Activated CD8-positive, alpha-beta memory T cell treated with anti-CD3 and anti-CD28 coated beads for 48 hours (primary cell): ENCODE measurements at places on chromosomes 7 and 10.

DNA sequence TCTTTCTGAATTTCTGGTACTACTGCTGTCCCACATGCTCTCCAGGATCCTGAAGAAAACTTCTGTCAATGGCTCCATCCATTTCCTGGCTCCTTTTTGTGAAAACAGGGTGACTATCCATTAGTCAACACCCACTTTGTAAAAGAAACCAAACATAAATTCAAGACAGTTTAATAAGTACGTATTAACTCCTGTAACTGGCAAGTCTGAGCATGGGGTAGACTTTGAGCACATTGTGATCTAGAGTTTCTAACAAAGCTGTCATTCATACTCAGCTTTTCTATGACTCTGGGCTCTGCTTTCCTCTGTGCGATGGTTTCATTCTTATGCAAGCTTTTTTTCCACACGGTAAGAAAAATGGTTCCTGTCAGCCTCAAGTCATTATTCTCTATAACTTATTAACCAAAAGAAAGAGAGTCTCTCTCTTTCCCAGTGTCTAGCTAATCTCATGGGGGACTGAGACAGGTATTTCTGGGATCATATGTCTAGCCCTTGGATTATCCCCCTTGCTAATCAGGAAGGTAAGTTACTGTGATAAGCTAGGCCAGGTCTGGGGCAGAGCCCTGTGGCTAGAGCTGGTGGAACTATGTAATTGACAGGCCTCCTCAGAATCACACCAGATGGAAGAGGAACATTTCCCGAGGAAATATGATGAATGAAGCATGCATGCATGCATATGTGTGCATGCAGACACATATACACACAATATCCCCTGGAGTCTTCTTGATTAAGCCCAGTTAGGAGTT lies 98.5 kb downstream of the GNAI1 start:
- DNase-seq, result no peak

GRCh38 chr7:35252612-35253459 lies 1.1 kb downstream of the TBX20 start:
- DNase-seq, result no peak

DNA sequence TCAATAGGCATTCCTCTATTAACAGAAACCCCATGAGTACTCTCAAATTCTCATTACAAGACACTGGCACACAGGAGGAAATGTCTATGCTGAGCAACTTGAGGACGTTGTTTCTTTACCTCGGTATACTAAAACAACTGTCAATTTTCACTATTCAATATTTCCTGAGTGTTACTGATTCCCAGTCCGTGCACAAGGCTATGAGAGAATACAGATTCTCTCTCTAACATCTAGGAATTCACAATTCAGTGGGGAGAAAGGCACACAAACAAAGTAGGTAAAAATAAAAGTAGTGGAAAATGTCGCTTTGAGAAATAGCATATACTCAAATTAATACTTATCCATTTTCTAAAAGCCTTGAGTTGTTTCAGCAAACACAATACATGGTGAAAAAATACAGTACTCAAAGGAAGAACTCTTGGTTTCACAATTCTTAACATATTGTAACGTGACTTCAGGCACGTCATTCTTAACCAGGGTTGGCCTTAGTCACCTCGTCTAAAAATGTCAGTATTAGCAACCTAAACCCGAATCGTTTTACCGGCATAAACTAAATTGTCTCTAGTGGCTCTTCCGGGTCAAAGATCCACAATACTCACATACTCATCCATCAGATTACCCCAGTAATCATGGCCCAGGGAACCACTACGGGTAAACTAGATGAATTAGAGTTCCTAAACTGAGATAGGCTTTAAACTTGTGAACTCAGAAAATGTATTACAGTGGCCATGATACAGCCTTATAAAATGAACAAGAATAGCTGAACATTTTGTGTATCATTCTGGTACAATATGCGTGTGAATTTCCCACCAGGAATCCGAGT lies 1.5 kb downstream of the IPMK start:
- no peak for DNase-seq

DNA sequence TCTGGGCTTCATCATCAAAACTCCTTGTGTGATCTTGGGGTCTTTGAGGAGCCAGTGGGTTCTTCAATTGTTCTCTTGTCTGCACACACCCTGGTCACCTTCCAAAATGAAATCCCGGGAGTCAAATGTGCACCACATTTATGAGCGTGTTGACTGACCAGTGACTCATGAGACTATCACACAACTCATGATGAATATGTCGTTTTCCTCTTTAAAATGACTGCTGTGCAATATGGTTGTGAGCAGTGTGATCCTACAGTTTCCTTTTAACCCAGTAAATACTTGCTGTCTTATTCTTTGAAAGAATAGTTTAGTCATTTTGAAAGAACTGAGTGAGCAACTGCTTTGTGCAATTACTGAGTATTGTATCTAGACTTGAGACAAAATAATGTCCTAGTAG lies 149.2 kb downstream of the DYNC1I1 start:
- DNase-seq, result no peak

DNA sequence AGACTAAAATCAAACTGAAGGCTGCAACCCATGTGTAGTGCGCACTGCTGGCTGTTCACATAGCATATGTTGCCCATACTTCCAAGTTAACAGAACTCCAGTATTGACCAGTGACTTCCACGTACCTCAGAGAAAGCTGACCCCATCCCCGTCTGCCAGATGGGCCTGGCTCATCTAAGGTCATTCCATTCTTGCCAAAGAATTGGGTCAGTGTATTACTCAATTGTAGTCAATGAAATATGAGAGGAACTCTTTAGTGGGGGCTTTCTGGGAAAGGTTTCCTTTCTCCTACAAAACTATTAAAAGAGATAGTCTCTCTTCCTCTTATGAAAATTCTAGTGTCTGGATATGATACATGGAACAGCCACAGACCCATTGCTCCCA lies 238.6 kb downstream of the COBL start:
- no peak for DNase-seq

GRCh38 chr10:10961072-10961471 lies 56.6 kb upstream of the CELF2 start:
- DNase-seq, result no peak

DNA sequence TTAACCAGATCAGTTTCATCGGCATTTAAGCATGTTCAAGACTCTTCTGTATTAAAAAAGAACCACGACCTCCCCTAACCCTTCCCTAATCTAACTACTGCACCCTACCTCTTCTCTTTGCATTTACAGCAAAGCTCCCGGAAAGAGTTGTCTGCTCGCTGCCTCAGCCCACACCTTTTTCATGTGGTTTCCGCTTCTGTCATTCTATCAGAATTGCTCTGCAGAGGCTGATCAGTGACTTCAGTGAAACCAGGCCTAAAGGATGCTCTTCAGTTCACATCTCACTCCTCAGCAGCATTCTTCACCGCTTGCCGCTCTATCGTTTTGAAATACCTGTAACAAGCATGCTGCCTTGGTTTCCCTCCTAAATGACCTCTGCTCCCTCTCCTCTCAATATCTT lies 160.9 kb downstream of the SDK1 start:
- DNase-seq, result no peak

DNA sequence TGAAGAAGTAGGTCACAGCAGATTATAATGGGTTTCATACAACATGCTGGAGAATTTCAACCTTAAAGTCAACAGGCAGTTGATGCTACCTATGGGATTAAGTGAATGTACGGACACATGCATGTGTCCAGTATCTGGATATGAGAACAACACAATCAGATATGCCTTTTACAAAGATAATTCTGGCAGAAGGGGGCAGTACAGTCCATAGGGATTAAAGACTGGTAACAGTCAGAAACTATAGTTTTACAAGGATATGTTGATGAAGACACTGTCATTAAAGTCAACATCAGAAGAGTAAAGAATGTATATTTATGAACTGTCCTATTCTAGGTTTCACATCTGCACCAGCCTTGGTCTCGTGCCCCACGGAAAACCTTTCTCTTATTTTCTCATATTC lies 41.5 kb downstream of the ANKMY2 start:
- DNase-seq, result no peak

- DNase-seq, result no peak
Measured at GRCh38 chr10:129662426-129662825, 195.4 kb downstream of the MGMT start.

DNA sequence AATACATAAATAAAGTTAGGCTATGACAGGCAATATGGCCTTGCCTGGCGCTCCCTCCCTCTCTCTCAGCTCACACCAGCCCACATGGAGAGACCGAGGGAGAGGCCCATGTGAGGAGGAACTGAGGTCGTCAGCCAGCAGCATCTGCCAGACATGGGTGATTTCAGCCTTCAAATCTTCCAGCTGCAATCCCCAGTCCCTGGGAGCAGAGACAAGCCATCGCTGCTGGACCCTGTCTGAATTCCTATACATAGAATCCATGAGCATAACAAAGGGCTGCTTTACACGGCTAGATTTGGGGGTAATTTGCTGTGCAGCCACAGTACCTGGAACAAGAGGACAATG lies 35.6 kb downstream of the ANKRD16 start:
- no peak for DNase-seq

DNA sequence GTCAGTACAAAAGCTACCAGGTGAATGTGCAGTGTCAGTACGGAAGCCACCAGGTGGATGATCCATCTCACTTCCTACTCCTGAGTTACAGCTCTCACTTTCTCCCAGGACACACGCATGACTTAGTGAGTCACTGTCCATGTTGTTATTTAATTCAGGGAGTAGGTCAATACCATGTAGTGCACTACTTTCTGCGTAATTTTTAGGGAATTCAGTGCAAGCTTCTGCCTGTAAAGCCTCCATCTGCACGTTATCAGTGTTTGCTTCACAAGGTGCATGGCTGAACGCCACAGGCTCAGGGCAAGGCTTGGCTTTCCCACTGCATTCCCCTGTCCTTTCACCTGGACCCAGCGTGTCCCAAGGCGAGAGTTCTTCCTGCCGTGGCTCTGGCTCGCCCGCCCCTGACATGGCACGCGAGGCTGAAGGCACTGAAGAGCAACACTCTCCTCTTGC lies 59.5 kb downstream of the LARP4B start:
- no peak for DNase-seq

- DNase-seq, result no peak
Measured at GRCh38 chr7:123763191-123763661, 14.4 kb upstream of the WASL start.

- DNase-seq, result no peak
Measured at GRCh38 chr7:88092676-88092999, 127.2 kb downstream of the SRI start.
